Hepatocyte (in vitro differentiated cells): ENCODE measurements at places on chromosomes 2 and 18. TPM values are rescaled to one million over a fixed set of nuclear protein-coding genes. Genes with fewer than 3 reads are reported as not detected.
A peak's percentile ranks its signal among the peaks of the same experiment; 100 is the strongest.

The DOK6 gene
- total RNA-seq, result 2.0 and 2.6 TPM in 2 replicates

The BUB1 gene
- total RNA-seq, result 9.4 and 12.4 TPM in 2 replicates

The CFAP65 gene
- total RNA-seq, result 0.03 and 0.12 TPM in 2 replicates

The SLC5A7 gene
- 0.03 TPM in 1 of 2 replicates, not detected in the other for total RNA-seq

The SAG gene
- 0.47 TPM in 1 of 2 replicates, not detected in the other for total RNA-seq

The B3GNT7 gene
- total RNA-seq, result 4.0 and 6.2 TPM in 2 replicates

The CCDC141 gene
- 5.0 and 7.2 TPM in 2 replicates for total RNA-seq

The IL37 gene
- total RNA-seq, result not detected in 2 replicates

The SFXN5 gene
- total RNA-seq, result 25.7 and 34.6 TPM in 2 replicates

The IL36A gene
- not detected in 2 replicates for total RNA-seq

The GPR45 gene
- total RNA-seq, result not detected in 2 replicates

GRCh38 chr2:17643031-17643615 lies 102.6 kb downstream of the VSNL1 start:
- peak overlapping the region; percentile 42 for H3K27ac ChIP-seq
- no peak overlapping the region for H3K4me3 ChIP-seq
- peaks cover 18% of the 10 kb centered on the region for H3K4me1 ChIP-seq
- DNase-seq, result peak; percentile 76
- H3K36me3 ChIP-seq, result no peaks in the 10 kb centered on the region

GRCh38 chr2:223099561-223099960 lies 47.6 kb downstream of the KCNE4 start:
- DNase-seq, result no peak
- no peaks in the 10 kb centered on the region for H3K27me3 ChIP-seq
- H3K36me3 ChIP-seq, result no peaks in the 10 kb centered on the region
- H3K27ac ChIP-seq, result peak overlapping the region; percentile 58

- H3K27ac ChIP-seq, result peak overlapping the region; percentile 20
- peak; percentile 33 for DNase-seq
- H3K4me1 ChIP-seq, result no peaks in the 10 kb centered on the region
- H3K36me3 ChIP-seq, result no peaks in the 10 kb centered on the region
- H3K27me3 ChIP-seq, result no peaks in the 10 kb centered on the region
- H3K4me3 ChIP-seq, result no peak overlapping the region
Observed at GRCh38 chr18:76056471-76057110, 438.5 kb downstream of the ZNF516 start.

DNA sequence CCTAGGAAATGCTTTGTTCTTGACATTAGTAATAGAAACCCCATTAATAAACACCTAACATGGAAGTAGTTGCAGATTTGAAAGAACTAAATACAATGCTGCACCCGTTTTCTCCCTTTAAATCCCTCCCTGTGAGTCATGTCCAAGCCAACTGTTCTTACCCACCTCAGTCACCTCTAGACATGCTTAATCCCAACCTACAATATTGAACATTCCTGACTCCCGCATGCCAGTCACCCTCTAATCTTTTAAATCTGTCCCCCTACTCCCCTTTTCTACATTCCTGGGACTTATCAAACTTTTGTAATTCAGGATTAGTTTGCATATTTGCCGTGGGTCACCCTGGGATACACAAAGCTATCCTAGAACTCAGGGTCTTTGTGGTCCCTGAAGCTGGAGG lies 374.6 kb downstream of the IRS1 start:
- H3K27ac ChIP-seq, result no peak overlapping the region
- DNase-seq, result no peak
- H3K27me3 ChIP-seq, result no peaks in the 10 kb centered on the region
- no peak overlapping the region for H3K4me3 ChIP-seq

- H3K4me3 ChIP-seq, result no peak overlapping the region
- no peaks in the 10 kb centered on the region for H3K27me3 ChIP-seq
- peak overlapping the region; percentile 63 for H3K27ac ChIP-seq
- DNase-seq, result no peak
- H3K36me3 ChIP-seq, result no peaks in the 10 kb centered on the region
- peaks cover 15% of the 10 kb centered on the region for H3K4me1 ChIP-seq
Observed at GRCh38 chr2:61433606-61434005, 37.3 kb downstream of the USP34 start.

DNA sequence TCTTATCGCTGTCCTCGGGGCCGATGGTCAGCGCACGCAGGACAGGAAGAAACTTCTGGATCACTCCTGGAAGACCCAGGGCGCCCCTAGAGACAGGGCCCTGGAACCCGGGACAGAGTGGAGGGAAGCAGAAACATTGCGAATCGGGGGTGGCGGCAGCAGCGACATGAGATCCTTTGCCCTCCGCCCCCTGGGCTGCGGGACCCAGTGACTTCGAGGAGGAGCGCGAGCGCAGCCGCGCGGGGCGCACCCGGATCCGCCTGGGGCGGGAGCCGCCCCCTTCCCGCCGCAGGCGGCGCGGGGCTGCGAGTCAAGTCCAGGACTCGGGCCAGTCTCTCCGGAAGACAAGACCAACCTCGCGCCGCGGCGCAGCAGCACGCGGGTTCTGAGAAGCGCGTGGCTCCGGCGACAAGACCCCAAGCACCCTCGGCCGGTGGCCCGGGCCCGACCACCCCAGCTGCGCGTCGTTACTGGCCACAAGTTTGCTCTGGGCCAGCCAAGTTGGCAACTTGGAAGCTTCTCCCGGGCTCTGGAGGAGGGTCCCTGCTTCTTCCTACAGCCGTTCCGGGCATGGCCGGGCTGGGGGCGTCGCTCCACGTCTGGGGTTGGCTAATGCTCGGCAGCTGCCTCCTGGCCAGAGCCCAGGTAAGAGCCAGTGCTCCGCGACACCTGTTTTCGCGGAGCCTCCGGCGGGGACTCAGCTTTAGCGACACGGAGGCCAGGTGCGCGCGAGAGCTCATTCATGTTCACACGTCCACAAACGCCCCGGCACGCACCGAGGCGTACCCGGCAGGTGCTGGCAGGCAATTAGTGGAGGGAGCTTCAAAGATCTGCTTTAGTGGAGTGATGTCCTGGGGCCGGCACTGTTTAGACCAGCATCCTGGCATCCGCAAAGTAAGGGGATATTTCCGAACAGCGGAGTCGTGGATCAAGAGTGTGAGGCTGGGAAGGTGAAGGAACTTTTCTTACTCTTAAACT lies at the start of gene PTH2R:
Gene PTH2R (plus strand): TSS at position 319 of the 978 bp plus-strand sequence. CDS start 252 bp downstream, at position 571.
- peaks cover 13% of the 10 kb centered on the region for H3K4me1 ChIP-seq
- H3K27ac ChIP-seq, result no peak within 1 kb of the TSS
- H3K27me3 ChIP-seq, result peaks cover 58% of the 10 kb centered on the region
- peak within 1 kb of the TSS; percentile 28 for H3K4me3 ChIP-seq
- DNase-seq, result peak; percentile 37

GRCh38 chr18:46343456-46343855 lies 239.3 kb downstream of the HAUS1 start:
- H3K4me3 ChIP-seq, result no peak overlapping the region
- no peaks in the 10 kb centered on the region for H3K27me3 ChIP-seq
- no peaks in the 10 kb centered on the region for H3K4me1 ChIP-seq

DNA sequence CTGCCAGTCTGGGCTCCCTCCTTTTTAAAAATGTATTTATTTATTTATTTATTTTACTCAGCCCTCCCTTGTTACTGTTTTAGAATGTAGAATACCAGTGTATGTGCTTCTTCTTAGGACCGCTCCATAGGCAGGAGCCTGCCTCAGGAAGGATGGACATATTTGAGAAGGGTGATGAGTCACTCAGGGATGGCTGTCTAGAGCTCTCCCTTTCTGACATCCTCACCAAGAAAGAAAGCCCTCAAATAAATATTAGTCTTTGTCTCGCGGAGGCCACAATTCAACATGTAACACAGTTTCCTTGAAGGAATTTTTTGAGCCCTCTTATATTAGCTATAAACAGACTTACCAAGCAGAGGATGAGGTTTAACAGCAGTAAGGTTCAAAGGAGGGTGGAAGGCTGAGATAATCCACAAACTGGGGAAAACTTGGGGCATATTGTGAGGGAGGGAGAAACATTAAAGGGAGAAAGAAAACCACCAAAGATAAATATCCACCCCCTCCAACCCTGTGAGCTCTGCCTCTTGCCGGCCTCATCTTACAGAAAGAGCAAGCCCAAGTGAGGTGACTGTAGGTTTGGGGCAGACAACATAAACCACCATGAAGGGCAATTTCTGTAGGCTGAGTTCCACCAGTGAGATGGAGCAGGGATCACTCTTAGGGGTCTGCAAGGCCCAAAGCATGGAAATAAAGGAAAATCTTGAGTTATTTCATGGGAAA lies 163.4 kb downstream of the LRRTM1 start:
- DNase-seq, result no peak
- no peak overlapping the region for H3K4me3 ChIP-seq
- peaks cover 3% of the 10 kb centered on the region for H3K4me1 ChIP-seq
- H3K27me3 ChIP-seq, result no peaks in the 10 kb centered on the region
- no peaks in the 10 kb centered on the region for H3K36me3 ChIP-seq
- no peak overlapping the region for H3K27ac ChIP-seq

DNA sequence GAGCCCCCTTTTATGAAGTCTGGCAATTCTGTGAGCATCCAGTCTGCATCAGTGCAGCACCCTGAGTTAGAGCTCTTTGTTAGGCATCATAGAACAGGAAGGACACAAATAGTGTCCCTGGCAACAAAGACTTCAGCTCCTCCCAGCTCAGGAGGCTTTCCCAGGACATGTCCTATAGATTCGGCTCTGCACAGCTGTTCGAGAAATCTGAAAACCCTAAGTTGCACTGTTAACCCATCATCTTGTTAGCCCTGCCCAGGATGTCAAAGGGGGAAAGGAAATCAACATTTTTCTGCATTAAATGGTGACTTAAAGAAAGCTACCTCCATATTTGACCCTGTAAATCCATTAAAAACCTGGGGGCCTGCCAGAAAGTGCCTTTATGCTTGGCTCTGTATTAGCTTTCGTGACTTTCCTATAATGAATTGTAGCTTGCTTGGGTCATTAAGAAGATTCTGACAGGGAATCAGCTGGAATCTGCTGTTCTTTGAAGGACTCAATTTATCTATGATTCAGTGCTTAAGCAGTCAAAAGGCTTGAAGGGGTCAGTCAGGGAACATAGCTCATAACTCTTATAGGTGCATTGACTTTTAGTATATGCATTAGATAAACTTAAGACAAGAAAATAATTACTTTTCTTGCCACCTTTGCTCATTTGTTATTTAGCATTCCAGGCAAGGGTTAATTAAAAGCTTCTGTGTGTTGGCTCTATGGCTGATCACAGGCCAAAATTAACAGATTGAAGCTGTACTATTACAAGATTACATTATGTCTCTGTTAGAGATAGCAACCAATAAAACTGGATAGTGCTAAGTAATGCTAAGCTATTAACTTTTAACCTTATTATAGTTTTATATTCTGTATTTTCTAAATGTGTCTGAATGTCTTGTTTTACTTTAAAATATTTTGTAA lies 20.6 kb downstream of the ERMN start:
- H3K4me1 ChIP-seq, result peaks cover 14% of the 10 kb centered on the region
- no peak overlapping the region for H3K4me3 ChIP-seq
- DNase-seq, result no peak
- no peak overlapping the region for H3K27ac ChIP-seq
- H3K27me3 ChIP-seq, result no peaks in the 10 kb centered on the region

GRCh38 chr2:96409081-96409819 lies 73.7 kb downstream of the NCAPH start:
- H3K27ac ChIP-seq, result no peak overlapping the region
- no peaks in the 10 kb centered on the region for H3K27me3 ChIP-seq
- H3K4me1 ChIP-seq, result peaks cover 9% of the 10 kb centered on the region
- DNase-seq, result no peak

- H3K4me3 ChIP-seq, result no peak overlapping the region
- no peaks in the 10 kb centered on the region for H3K36me3 ChIP-seq
- H3K4me1 ChIP-seq, result no peaks in the 10 kb centered on the region
- peak; percentile 50 for DNase-seq
- no peaks in the 10 kb centered on the region for H3K27me3 ChIP-seq
Observed at GRCh38 chr2:50529600-50530218, 502.2 kb downstream of the NRXN1 start.

GRCh38 chr18:12423820-12424219 lies 16.1 kb downstream of the PRELID3A start:
- H3K36me3 ChIP-seq, result no peaks in the 10 kb centered on the region
- peaks cover 6% of the 10 kb centered on the region for H3K4me1 ChIP-seq
- no peak overlapping the region for H3K4me3 ChIP-seq
- peak; percentile 61 for DNase-seq
- no peaks in the 10 kb centered on the region for H3K27me3 ChIP-seq

- no peaks in the 10 kb centered on the region for H3K27me3 ChIP-seq
- no peak overlapping the region for H3K27ac ChIP-seq
- no peaks in the 10 kb centered on the region for H3K36me3 ChIP-seq
- no peak overlapping the region for H3K4me3 ChIP-seq
- no peak for DNase-seq
Observed at GRCh38 chr2:177204417-177204816, 8.2 kb upstream of the HNRNPA3 start.

DNA sequence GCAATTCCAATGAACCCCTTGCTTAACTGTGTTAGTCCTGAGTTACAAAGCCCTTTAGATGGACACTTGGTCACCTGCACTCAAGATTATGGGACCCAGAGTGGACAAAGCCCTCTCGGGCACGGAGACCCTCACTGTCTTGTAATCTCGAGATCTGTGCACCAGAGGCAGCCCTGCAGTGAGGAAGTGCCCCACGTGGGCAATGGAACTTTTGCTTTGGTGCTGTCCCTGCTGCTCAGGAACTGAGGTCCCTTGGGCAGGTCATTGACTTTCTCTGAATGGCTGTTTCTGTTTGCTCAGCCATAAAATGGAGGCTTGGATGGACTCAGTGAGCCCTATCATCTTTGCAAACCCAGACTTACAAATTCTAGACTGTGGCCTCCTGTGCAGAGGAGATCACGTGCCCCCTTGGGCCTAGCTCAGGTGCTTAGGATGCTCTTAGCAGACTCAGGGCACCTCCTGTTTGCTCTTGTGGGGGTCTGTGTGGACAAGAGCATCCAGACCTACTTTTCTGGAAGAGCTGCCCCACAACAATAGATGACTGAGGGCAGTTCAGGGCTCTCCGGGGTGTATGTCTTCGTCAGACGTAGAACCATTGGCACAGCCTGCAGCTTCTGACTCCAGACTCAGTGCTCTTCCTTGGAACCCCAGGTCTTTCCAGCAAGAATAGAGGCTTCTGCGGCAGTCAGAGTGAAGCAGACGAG lies 94.5 kb upstream of the HS6ST1 start:
- no peaks in the 10 kb centered on the region for H3K36me3 ChIP-seq
- no peak overlapping the region for H3K27ac ChIP-seq
- no peak for DNase-seq
- no peak overlapping the region for H3K4me3 ChIP-seq
